ENCODE measurements at places on chromosomes 6 and 20.

- DNase-seq = no peak
These were observed 213.5 kb downstream of the CDH26 start for GRCh38 chr20:60171738-60172137.

- no peak for DNase-seq
These were observed 620.1 kb downstream of the HTR1B start for GRCh38 chr6:76843054-76843822.

GRCh38 chr20:3045042-3045815 is 623 bp upstream of the MRPS26 start:
- peak; percentile 26 for DNase-seq

DNA sequence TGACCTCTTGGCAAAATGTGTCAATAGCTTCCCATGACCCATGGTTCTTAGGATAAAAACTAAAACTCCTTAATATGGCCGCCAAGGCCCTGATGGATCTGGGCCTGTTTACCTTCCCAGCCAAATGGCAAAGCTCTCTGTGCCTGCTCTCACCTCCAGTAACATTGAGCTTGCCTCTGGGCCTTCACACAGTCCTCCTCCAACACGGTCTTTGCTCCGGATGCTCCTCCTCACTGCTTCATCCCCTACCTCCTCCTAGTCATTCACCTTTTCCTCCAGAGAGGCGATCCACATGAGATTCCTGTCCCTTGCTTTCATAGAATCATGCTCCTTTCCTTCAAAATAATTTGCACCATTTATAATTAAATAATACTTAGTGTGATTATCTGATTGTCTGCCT is 172.3 kb upstream of the AFDN start:
- no peak for DNase-seq

GRCh38 chr20:32018269-32019155 is 8.3 kb downstream of the CCM2L start:
- peak; percentile 35 for DNase-seq

DNA sequence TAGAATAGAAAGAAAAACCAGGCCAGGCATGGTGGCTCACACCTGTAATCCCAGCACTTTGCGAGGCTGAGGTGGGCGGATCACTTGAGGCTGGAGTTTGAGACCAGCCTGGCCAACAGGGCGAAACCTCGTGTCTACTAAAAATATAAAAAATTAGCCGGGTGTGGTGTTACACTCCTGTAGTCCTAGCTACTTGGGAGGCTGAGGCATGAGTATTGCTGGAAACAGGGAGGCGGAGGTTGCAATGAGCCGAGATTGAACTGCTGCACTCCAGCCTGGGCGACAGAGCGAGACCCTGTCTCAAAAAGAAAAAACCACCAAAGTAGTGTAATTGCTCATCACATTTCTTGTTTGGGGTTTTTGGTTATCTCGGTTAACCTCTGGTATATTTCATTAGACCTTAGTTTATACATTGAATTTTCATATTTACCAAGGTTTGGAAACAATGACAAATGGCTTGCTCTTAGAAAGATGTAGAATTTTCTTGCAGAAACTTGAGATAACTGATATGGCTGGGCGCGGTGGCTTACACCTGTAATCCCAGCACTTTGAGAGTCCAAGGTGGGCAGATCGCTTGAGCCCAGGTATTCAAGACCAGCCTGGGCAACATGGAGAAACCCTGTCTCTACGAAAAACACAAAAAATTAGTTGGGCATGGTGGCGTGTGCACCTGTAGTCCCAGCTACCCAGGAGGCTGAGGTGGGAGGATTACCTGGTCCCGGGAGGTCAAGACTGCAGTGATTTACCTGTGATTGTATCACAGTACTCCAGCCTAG is 14.2 kb downstream of the ITCH start:
- DNase-seq = no peak

- no peak for DNase-seq
These were observed 169.1 kb upstream of the CDYL start for GRCh38 chr6:4606821-4607704.

- DNase-seq = no peak
These were observed 2.5 kb upstream of the FKBP5 start for GRCh38 chr6:35691027-35691824.

DNA sequence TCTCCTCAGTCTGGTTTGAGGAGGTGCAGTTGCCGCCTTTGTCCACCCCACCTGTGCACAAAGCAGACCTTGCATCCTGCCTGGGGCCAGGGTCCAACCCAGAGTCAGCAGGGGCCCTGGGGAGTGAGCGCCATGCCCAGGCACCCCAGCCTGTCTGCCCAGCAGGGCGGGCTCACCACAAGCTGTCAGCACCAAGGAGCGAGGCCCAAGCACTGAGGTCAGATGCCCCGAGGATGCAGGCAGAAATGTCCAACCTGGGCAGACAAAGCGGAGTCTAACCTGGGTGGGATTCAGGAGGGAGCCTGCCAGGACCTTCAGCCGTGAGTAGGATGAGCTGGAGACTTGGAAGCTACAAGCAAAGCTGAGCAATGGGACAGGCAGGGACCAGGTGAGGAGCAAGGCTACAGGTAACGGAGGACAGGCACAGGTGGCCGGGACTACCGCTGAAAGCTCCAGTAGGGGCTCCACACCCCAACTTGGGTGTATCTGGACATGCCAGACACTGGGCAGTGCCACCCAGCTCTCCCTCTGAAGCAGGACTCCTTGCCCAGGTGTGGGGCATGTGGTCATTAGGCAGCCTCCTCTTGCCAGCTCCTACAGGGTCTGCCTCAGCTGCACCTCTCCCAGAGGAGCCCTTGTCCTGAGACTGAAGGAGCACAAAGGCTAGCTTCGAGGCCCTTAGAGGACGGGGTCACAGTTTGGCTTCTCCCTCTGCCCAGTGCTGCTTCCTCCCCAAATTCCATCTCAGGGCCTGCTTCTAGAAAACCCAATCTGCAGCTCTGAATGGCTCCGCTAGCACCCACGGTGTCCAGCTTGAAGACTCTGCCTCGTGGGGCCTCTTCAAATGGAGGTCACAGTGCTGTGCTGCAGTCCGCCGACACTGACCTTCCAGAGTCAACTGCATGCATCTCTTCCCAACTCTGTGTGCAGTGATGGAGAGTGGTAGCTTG is 210.6 kb upstream of the CDYL start:
- no peak for DNase-seq

DNA sequence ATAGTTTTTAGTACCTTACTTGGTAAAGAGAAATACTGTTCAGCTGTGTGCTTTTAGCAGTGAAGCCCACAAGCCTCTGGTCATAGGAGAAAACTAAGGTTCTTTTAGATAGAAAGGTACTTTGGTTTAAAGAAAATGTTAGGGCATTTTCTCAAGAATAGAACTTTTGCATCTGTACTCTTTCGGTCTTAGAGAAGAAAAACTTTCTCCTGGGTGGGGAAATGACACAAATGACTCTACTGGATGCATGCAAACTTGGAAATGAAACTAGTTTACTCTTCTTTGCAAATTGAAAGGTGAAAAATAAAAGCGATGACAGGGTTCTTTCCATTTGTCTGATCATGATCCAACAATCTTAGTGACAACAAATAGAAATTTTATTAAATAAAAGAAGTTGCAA is 2.1 kb upstream of the TMEM217 start:
- DNase-seq = no peak

- DNase-seq = no peak
These were observed 1.2 kb downstream of the FOXO3 start for GRCh38 chr6:108561742-108562502.

DNA sequence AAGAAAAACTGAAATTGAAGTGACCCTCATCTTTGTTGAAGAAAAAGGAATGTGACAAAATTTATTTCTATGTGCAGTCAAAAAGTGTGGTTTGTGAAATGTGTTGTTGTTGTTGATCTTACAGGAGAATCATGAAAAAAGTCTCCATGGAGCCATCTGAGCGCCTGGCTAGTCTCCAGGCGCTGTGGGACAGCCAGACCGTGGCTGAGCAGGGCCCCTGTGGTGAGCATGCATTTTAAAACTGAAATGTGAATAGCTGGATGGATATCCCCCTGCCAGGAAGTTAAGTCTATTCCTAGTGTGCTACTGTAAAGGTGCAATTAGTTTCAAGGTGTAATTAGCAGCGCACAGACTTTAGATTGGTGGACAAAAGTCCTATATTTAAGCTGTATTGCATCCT is 170.6 kb downstream of the CARMIL1 start:
- DNase-seq = no peak

- no peak for DNase-seq
These were observed 278.8 kb downstream of the CDC5L start for GRCh38 chr6:44666324-44666723.

DNA sequence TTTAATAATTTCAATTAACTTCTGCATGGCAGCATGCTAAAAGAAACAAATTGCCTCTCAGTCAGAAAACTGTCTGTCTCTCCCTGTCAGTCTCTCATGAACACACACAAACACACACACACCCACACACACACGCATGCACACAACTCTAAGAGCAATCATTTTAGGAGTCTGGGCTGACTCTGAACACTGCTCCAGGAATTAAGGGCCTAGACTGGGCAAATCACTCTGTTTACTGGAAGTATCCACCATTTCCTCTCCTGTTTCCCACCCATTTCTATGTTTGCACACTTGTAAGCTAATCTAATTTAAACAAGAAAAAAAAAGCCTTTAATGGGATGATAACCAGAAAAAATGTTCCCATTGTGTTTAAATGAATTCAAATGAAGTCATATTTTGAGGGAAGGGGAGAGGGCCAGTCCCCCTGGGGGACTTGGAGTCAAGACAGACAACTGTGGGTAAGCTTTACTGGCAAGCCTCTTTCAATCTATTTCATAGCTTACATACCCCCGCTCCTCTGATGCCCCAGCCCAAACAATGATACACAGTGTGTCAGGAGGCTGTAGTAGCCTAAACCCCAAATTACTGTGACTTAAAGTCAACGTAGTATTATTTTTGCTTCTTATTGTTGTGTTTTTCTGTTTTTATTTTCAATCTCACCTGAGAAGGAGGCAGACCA is 447.8 kb upstream of the FLRT3 start:
- no peak for DNase-seq

- no peak for DNase-seq
These were observed 151.6 kb downstream of the EPM2A start for GRCh38 chr6:145583753-145584152.

DNA sequence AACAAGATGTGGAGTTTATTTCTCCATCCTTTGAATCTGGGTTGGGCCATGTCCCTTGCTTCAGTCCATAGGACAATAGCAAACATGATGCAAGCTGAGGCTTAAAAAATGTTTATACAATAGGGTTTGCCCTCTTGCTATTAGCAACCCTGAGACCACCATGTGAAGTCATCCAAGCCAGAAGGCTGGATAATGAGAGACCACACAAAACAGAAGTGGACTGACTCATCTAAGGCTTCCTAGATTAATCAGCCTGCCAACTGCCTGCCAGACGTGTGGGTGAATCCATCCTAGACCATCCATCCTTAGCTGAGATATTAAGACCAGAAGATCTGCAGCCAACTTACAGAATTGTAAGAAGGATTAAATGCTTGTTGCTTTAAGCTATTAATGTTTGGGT is 38.1 kb upstream of the ISM1 start:
- DNase-seq = no peak

DNA sequence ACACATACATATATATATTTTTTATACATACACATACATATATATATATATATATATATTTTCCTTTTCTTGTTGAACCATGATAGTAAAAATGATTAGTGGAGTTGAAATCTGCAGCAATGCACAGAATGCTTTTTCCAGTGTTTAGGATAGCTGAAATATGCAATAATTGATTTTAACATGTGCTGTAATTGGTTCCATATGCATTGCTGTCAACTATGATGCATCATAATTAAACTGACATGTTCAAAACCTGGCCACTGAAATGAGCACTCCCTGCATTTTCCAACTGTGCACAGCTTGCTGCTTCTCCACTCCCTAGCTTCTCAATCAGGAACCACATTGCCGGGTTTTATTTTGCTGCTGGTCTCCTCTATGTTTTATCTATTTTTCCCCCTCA is 358.3 kb downstream of the PAX1 start:
- DNase-seq = no peak

DNA sequence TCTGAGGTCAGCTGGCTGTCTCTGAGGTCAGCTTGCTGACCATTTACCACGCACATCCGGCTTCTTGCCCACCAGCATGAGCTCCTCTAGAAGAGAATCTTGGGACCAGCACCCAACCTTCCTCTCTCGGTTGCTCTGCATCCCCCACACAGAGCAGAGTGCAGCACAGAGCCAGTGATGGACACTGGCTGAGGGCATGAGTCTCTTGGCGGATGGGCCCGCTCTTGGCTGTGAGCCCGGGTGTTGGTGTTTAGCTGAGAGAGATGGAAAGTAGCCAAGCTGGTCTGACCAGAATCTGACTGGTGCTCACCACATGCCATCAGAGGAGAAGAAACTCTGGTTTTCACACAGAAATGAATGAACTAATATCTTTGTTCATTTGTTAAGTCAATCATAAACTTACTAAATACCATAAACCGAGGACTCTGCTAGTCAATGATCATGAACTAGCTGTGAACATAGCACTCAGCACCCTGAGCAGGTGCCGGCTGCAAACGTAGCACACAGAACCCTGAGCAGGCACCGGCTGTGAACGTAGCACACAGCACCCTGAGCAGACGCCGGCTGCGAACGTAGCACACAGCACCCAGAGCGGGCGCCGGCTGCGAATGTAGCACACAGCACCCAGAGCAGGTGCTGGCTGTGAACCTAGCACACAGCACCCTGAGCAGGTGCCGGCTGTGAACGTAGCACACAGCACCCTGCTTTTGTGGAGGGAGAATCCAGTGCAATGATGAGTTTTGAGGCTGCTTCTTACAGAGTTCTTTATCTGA is 10.4 kb upstream of the THBS2 start:
- DNase-seq = no peak

DNA sequence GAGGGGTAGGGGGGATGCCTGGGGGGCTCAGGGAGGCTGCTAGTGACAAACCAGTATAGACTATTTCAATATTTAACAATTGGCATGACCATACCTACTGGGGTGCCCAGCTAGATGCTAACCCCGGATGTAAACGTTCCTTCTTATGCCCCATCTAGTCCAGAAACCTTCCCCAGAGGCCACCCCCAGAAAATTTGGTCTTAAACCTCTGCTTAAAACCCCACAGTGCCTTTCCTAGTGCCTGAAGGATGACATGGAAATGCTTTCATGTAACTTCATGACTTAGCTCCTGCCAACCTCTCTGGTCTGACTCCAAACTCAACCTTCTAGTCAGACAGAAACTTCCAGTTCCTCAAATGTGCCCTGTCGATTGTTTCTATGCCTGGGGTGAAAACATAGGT is 52.0 kb downstream of the JPH2 start:
- no peak for DNase-seq
